ENCODE measurements at places on chromosomes 6 and 20.

GRCh38 chr20:7608250-7608649 is 332.0 kb downstream of the HAO1 start:
- DNase-seq = peak; percentile 2

DNA sequence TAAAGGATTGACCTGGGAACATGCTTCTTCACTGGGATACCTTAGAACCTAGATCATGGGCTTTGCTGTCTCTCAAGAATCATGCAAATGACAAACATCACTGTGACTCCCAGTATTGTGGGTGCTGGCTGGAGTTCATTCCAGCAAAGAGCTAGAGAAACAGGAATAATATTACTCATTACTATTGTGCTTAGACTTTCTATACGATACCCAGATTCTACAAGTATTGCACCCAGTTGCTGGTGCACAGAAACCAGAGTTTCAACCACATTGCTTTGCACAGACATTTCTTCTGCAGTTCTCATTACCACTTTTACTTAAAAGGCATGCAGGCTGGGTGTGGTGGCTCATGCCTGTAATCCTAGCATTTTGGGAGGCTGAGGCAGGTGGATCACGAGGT is 220.4 kb upstream of the ZNF217 start:
- no peak for DNase-seq

DNA sequence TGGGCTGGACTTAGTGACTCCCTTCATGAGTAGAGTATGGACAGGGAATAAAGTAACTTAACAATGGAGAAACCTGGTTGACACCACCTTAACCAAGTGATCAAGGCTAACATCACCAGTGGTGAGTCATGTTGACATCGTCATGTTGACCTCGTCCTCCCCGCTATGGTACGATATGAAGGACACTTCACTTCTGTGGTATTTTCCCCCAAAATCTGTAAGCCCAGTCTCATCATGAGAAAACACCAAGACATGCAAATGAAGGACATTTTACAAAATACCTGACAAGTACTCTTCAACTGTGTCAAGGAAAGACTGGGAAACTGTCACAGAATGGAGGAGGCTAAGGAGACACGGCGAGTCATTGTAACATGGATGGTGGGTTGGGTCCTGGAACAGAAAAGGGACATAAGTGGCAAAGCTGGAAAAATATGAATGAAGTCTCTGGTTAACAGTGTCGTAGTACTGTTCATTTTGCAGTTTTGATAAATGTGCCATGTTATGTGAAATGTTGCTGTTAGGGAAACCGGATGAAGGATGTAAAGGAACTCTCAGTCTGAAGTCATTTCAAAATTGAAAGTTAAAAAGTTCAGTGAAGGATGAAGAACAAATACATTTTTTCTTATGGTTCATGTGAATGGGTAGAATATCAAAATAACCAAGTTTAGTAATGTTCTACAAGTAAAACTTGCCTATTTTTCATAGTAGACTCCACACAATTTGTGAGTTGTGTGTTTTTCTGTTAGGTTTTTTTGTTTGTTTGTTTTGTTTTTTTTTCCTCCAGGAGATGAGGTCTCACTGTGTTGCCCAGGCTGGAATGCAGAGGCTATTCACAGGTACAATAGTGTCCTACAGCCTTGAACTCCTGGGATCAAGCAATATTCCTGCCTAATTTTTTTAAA is 247.5 kb downstream of the TMEM242 start:
- peak; percentile 54 for DNase-seq

GRCh38 chr6:8549074-8549790 is 113.9 kb upstream of the SLC35B3 start:
- DNase-seq = no peak

DNA sequence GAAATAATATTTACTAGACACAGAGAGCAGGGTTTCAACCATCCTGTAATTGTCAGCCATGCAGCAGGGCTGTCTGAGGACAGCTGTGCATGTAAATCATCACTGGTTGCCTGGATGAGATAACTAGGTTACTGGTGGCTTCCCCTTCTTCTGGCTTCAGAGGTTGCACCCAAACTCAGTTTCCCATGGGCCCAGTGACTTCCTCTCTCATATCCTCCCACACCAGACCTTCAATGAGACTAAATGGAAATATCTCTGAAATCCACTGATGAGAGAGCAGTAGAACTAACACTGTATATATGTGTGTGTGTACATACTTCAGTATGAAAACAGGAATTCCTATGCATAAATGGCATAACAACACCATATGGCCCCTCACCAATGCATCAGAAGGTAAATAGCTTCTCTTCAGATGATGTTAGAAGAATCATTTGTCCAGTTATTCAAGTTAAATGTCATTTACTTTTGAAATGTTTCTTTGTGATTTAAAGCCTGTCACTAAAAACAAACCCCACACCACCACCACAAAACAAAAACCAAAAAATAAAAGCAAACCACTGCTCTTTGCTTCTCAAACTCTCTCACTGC is 51.0 kb upstream of the IL20RA start:
- DNase-seq = no peak

DNA sequence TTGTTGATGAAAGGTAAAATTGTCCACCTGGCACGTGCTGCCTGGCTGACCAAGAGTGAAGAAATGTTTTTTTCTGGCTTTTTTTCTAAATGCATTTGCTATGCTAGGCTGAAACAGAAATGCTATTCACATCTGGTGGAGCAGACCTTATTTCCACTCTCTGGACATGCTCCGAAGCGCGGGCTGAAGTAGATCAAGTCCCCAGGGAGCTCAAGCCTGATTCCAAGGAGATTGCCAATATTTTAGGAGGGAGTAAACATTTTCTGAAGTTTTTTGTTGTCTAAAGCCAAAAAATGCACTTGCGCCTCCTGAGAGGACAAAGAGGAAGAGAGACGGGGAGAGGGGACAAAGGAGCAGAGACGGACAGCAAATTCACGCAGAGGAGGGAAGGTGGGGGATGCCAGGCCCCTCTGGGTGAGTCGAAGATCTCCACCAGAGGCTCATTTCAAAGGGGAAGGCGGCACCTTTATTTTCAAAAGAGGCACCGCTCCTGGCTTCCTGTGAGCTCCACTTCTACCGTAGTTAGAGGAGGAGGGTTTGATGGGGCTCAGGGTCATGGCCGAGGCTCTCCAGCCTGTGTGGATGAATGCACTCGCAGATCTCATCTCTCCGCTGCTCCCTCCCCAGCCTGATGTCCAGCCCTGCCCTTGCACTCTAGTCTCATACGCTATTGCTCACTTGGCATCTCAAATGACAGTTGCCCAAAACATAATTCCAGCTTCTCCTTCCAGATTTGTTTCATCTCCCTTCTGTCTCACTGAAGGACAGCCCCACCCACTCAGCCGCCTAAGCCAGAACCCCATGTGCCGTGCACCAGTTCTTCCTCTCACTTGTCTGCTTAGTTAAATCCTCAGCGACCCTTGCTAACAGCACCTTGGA is 23.1 kb upstream of the SMOC2 start:
- DNase-seq = no peak

GRCh38 chr6:125431971-125432370 is 130.2 kb upstream of the HDDC2 start:
- no peak for DNase-seq

- no peak for DNase-seq
Measured at GRCh38 chr20:47934761-47935160, 149.5 kb upstream of the SULF2 start.

DNA sequence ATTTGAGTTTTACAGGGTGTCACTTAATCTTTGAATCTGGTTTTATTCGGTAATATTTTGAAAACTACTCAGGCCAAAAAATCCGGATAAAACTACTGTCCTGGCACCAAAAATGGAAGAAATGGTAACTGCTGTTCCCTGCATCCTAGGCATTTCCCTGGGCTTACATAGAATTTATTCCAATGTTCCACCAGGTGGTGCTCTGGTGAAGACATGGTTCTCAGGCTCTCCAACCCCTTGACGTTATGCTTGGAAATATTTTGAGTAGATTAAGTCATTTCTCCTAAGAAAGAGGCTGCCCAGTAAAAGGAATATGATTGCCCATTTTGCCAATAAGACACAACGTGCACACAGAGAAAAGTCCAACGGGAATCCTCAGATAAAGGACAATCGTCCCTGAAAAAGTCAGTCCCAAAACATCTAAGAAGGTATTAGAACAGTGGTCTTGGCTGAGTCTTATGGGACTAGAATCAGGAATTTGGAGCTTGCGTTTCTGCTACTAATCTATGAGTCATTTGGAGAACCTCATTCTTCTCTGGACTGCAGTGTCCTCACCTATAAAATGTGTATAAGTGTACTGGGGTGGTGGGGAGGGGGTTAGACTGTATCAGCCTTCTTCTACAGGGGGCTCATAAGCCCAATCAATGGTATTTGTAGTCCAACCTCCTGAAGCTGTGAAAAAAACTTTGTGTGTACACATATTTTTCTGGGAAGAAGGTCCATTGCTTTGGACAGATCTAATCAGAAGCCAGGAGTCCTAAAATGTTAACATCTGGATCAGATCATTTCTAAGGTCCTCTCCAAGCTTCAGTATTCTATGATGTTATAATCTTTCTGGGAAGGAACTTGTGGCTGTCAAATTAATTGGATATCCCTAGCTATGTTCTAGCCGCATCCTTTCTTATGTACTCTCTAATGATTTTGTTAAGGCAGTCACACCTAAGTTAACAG is 131.0 kb upstream of the BMP2 start:
- DNase-seq = peak; percentile 58

- no peak for DNase-seq
Measured at GRCh38 chr6:53829698-53830221, 35.0 kb downstream of the LRRC1 start.

DNA sequence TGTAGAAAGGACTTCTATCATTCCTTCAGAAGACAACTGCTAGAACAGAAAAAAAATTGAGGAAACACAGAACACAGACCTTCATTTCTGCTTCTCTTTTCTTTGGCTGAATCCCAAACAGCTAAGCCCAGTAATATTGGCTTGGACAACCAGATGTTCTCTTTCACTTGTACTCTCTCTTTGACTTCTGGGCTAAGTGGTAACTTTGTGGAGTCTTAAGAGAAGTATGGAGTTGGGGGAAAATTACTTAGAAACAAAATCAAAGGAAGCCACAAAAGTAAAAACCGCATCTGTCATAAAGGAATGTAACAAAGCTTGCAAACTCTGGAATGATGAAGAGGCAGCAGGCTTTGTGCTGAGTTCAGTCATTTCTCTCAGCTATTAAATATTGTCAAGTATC is 587.5 kb downstream of the CBLN4 start:
- DNase-seq = peak; percentile 15

- no peak for DNase-seq
Measured at GRCh38 chr6:46390153-46390876, 100.9 kb downstream of the RCAN2 start.

- no peak for DNase-seq
Measured at GRCh38 chr6:40848868-40849514, 190.0 kb downstream of the UNC5CL start.

DNA sequence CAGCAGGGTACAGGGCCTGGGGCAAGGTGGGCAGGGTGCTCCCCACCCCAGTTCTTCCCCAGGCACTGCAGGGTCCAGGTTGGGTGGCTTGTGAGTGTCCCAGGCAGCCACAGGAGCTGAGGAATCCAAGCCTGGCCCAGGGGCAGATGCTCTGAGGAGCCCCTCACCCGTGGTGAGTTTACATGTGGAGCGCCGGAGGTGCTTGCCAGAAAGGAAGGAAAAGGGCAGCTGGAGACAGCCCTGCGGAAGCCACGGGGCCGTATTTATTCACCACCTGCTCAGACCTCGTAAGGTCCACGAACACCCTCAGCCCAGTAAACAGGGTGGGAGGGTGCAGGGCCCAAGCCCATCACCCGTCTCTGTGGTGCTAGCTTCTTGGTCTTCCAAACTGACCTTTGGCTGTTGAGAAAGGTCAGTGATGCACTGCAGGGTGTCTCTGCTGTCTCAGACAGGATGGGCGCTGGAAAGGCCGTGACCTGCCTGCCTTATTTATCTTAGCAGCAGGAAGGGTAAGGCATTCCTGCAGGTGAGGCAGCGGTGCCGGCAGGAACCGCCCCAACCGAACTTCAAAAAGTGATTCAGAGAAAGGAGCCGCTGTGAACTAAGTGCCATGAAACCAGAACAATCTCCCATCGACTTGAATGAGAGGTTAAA is 4.0 kb upstream of the FRMD1 start:
- DNase-seq = no peak

DNA sequence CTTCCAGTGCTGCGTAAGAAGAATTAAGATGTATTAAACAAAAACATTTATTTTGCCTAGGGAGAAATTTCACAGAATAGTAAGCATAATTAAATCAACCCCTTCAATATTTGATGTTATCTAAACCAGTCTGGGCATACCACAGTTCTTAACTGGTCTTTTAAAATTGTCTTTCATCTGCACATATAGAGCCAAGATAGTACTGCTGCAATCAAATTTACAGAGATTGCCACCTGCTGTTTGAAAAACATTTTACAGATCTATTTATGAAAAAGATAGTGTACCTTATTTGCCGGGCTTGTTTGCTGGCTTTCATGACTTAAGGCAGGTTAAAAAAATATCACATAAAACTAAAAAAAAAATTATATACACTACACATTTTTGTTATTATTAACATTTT is 323.2 kb downstream of the ADGRB3 start:
- no peak for DNase-seq

- DNase-seq = no peak
Measured at GRCh38 chr6:32290886-32291450, 67.1 kb upstream of the NOTCH4 start.

GRCh38 chr6:3617192-3617631 is 134.3 kb downstream of the PXDC1 start:
- no peak for DNase-seq

- DNase-seq = no peak
Measured at GRCh38 chr6:144944106-144944505, 659.0 kb downstream of the UTRN start.

- DNase-seq = no peak
Measured at GRCh38 chr6:170402318-170403040, 95.9 kb downstream of the FAM120B start.

GRCh38 chr20:32325706-32326503 is 32.2 kb upstream of the ASXL1 start:
- peak; percentile 80 for DNase-seq

DNA sequence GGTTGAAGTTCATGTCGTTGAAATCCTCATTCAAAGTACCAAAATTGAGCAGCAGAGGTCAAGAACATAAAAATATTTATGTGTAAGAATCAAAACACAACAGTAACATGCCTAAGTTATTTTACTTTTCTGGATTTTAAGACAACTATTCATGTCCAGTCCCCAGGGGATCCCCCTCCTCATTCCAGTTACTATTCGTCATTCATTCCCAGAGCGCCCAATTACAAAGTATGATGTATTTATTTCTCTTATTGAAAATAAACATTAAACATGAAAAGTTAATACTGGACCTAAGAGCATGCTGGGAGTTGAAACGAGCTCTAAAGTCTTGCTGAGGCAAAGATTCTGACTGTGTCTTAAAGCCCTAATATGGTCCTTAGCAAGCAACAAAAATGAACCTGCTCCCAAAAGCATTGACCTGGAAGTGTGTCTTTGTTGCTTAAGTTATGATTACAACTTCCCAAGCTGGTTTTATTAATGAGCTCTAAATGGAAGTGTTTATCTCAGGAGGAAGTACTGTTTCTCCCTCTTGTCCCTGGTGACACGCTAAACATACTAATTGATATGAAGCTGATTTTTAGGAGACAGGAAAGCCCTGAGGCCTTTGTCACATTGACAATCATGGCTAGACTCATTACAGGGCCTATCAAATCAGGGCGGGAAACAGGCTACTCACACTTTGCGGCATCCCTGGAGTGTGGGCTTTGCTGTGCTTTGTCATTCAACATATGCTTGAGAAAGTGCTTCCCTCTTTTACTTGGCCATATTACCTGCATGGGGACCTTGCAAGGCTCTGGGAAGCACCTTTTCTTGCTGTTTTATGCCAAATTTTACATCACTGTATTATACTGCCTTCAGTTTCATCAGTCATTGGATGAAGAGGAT is 192.2 kb upstream of the DTNBP1 start:
- no peak for DNase-seq

- no peak for DNase-seq
Measured at GRCh38 chr6:17035257-17036064, 66.4 kb upstream of the STMND1 start.

GRCh38 chr6:158536084-158536890 is 23.6 kb upstream of the TMEM181 start:
- DNase-seq = peak; percentile 47

Measured in astrocyte (in vitro differentiated cells and primary cell).